Activated CD4-positive, alpha-beta memory T cell treated with anti-CD3 and anti-CD28 coated beads, Interleukin-2, amount 10 ng/mL, durations not matched to agents 7 days and 5 days (primary cell): ENCODE measurements at places on chromosomes 7 and 10.

- DNase-seq, result peak; percentile 16
- H3K4me3 ChIP-seq, result no peak overlapping the region
- H3K4me1 ChIP-seq, result peaks cover 6% of the 10 kb centered on the region
- peaks cover 28% of the 10 kb centered on the region for H3K27me3 ChIP-seq
- no peak overlapping the region for H3K27ac ChIP-seq
- H3K36me3 ChIP-seq, result no peaks in the 10 kb centered on the region
These were observed 50.2 kb upstream of the PODXL start for GRCh38 chr7:131606346-131607290.

- H3K27ac ChIP-seq, result no peak overlapping the region
- H3K27me3 ChIP-seq, result no peaks in the 10 kb centered on the region
- H3K4me1 ChIP-seq, result no peaks in the 10 kb centered on the region
- DNase-seq, result no peak
- no peak overlapping the region for H3K4me3 ChIP-seq
These were observed 166.1 kb upstream of the TCERG1L start for GRCh38 chr10:131477457-131478121.

- H3K36me3 ChIP-seq, result peaks cover 2% of the 10 kb centered on the region
- H3K27me3 ChIP-seq, result no peaks in the 10 kb centered on the region
- no peak for DNase-seq
- H3K4me3 ChIP-seq, result no peak overlapping the region
These were observed 214.0 kb upstream of the LRGUK start for GRCh38 chr7:133912916-133913697.

DNA sequence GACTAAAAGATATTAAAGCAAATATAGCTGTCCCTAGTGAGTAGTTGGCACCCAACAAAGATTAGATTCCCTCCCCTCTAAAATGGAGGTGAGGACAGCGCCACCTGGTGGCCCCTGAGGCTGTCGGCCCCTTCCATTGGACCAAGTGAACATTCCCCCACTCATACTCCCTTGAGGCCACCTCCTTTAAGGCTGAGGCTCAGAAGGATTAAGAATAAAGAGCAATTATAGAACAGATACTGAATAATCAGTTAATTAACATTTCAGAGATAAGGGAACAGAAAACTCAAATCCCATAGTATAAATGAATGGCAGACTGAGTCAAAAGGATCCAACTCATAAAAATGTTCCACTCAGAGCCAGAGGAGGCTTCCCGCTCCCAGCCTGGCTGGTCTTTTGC, 130.4 kb upstream of the GHITM start:
- peak; percentile 48 for DNase-seq
- no peak overlapping the region for H3K27ac ChIP-seq
- H3K4me1 ChIP-seq, result peaks cover 17% of the 10 kb centered on the region
- no peak overlapping the region for H3K4me3 ChIP-seq
- H3K36me3 ChIP-seq, result no peaks in the 10 kb centered on the region
